ENCODE measurements at places on chromosomes 2 and 18.

GRCh38 chr2:42386682-42387081 lies 25.7 kb upstream of the COX7A2L start:
- no peak for DNase-seq

DNA sequence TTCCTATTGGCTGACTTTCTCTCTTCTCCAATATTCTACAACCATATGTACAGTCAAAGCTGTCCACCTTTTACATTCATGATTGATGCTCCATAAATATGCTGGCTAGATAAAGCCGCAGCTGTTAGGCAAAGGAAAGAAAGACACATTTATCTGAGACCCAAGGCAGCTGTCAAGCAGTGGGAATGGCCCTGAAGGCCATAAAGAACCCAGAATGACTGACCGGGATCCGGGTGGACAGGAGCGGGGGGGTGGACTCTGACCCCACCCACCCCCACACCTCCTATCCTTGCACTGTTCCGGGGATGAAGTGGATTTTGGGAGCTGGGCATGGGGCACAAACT lies 116.4 kb downstream of the RTP5 start:
- no peak for DNase-seq

- DNase-seq: no peak
Measured at GRCh38 chr2:66255867-66256266, 179.1 kb upstream of the MEIS1 start.

DNA sequence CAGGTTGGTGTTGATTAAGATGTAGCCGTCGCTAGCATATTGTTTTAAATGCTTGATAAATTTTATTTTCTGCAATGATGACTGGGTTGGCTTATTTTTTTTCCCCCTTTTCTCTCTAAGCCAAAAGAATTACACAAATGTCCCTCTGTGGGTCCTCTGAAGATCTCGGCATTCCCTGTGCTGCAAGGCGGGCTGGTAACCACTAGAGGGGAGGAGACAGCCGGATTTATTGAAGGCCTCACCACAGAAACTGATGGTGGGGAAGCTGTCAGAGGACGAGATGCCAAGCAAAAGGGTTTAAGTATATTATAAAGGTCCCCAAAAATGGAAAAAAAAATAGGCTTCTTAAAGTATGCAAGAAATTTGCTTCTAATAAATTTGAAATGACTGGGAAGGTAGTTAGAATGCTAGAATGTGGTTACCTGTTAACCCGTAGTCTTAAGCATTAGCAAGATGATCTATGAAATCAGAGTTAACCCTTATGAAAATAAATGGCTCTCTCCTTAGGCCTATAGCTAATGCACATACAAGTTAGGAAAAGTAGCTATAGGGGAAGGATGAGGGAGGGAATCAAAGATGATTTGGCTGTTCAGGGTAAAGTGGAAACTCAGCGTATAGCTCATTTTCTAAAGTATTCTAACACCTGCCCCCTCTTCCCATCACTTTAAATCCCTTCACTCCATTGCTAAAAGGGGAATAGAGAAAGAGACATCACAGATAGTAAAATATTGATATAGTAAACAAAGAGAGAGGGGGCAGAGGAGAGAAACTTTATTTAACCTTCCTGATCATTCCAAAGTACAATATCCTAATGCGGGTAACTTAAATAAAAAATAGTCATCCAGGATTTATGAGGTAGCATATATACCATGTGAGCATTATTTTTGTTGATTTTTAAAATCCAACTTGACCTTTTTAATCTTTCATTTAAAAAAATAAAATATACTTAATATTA lies 894.5 kb upstream of the POU3F3 start:
- peak; percentile 1 for DNase-seq
